ENCODE measurements at places on chromosomes 7 and 10. TPM values are rescaled to one million over a fixed set of nuclear protein-coding genes. Genes with fewer than 3 reads are reported as not detected.

Gene C10orf95
- total RNA-seq, result 2.0 TPM

Gene JAKMIP3
- 0.50 TPM for total RNA-seq

Gene SCART1
- total RNA-seq, result 1.3 TPM

GRCh38 chr7:111914291-111914690, 291.9 kb downstream of the DOCK4 start:
- no peak for DNase-seq

DNA sequence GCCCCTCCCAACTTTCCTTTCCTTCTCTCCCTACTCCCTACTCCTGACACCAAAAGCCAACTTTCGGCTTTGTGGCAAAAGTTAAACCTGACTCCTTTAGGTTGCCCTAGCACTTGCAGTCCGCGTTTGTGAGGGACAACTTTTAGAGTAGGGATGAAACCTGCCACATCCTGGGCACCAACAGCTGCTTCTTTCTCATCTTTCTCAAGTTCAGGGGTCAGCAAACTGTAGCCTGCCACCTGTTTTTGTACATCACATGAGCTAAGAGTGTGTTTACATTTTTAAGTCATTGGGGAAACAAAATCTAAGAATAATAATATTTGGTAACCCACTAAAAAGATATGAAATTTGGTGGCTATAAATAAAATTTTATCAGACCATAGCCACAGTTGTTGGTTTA, 660.6 kb downstream of the KCNMA1 start:
- no peak for DNase-seq

- no peak for DNase-seq
These were observed 591.6 kb downstream of the SDK1 start for GRCh38 chr7:3892686-3893085.

Data from mammary epithelial cell (primary cell).